ENCODE measurements at places on chromosomes 2 and 18. TPM values are rescaled to one million over a fixed set of nuclear protein-coding genes. Genes with fewer than 3 reads are reported as not detected.

The CNTNAP5 gene
- 0.30 TPM for total RNA-seq

The PNKD gene
- 43.3 TPM for total RNA-seq

The IL1F10 gene
- total RNA-seq: not detected

The IL1RL2 gene
- total RNA-seq: 0.43 TPM

The OSBPL6 gene
- total RNA-seq: 13.7 TPM

The UBXN2A gene
- 19.9 TPM for total RNA-seq

The MROH2A gene
- total RNA-seq: not detected

- no peak for DNase-seq
Measured at GRCh38 chr2:152759290-152760072, 41.1 kb downstream of the ARL6IP6 start.

DNA sequence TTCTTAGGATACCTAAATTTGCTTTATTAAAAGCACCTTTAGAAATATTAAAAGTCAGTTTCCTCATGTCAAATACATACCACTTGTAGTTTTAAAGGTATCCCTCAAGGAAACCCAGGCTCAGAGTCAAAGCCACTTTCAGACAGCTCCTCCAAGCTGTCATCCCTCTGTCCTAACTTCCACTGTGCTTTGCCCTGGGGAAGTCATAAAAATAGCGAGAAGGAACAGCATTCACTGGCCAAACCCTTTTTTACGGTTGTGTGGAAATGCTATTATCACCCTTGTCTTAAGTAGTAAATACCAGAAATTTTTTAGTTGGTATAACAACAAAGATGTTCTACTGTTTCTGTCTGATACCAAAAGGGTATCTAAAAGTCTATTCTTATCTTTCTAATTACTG lies 680.5 kb downstream of the ZEB2 start:
- DNase-seq: no peak

GRCh38 chr2:158984604-158985135 lies 16.2 kb downstream of the TANC1 start:
- DNase-seq: no peak

GRCh38 chr2:141411419-141411818 lies 719.4 kb downstream of the LRP1B start:
- no peak for DNase-seq

- no peak for DNase-seq
Measured at GRCh38 chr2:170277951-170278350, 100.0 kb downstream of the MYO3B start.

GRCh38 chr18:65869527-65869926 lies 118.7 kb downstream of the CDH7 start:
- no peak for DNase-seq

DNA sequence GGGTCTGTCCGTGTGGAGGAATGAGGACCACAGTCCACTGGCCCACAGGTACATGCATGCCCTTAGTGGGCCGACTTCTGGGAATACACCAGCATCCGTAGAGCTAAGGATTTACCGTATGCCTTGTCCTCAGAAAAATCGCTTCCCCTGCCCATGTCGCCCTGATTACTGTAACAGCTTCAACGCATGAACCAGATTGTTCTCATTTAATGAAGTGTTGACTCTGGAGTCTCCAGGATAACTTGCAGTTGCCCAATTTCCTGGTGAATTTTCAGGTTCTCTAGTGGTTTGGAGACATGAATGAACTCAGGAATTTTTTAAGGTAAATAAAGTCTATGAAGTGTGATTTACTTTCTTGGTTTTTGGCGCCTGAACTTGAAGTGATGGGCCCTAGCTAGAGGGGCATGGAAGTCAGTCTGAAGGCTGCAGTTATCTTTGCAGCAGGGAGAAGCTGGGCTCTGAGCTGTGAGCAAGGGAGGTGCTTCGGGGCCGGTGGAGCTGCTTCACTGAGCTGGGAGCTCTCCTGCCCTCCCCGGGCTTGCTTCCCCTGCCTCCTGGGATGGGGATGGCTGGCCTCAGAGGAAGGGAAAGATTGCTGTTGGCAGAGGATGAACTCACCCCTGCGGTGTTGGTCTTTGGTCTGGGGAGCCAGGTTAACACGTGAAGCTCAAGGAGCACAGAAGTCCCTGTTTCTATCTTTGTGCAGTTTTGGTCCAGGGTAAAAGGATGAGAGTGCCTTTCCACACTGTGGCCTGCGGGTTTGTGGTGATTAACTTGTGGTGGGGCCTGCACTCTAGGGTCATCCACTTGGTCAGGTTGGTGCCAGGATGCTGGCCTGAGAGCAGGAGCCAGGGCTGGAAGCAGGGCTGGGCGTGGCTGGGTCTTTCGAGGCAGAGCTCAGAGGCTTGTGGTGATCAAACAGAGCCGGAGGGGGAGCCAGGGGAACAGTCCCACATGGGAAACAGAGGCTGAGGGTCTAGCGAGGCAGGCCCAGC lies 28.1 kb downstream of the TCF7L1 start:
- DNase-seq: peak; percentile 59

DNA sequence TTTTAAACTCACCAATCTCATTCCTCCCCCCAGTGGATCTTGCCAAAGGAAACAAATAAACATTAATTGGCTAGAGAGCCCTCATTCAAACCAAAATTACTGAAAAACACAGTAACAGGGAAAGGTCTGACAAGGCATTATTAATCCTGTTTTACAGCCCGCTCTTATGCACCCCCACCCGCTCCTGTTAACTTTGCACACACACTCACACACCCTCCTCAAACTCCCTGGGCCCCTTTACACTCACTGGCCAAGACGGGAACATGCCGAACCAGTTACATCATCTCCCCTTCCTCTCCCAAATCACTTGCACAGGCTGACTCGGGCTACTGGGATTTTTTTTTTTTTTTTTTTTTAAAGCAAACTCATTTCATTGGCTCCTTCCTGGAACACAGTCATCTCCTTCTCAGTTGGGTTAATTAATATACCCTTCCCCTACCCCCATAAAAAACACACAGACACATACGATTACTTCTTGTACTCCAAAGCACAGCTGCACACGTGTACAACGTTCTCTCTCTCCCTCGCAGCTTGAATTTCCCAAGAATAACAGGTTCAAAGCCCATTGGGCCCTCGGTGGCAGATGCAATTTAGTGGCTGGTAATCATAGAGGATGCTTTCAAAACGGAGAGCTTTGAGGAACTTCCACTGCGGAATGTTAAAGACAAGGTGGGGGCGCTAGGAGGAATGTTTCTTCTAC lies 31.8 kb downstream of the KLF7 start:
- DNase-seq: peak; percentile 92

DNA sequence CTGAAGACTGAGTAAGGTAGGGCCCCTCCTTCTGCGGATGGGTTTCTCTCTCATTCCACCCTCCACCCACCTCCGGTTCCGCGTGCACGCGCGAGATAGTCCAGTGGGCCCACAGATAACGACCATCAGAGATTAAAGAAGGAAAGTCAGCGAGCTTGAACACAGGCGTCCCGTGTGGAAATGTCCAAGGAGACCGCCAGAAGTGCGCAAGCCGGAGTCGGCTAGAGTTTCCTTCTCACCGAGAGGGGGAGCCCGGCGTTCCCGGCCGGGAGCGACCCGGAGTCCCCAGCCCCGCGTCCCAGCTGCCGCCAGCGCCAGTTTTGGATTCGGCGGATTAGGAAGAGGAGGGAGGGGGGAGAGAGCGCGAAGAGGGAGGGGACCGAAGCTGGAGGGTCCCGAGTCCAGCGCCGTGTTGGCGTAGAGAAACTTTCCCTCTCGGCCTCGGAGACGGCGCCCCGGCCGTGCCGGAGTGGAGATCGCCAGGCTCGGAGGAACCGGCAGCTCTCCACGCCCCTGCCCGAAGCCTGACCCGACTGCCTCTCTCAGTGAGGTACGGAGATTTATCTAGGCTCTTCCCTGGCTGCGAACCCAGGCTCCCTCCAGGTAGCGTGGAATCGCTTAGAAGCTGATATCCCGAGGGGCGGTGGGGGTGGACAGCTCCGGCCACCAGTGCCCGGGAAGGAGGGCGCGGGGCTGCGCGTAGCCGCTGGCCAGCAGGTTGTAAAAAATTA lies at the start of gene GULP1:
Gene GULP1, plus strand, starts transcription at position 258 of the 731 bp plus-strand sequence. CDS start 185,829 bp downstream, outside the sequence.
- peak; percentile 65 for DNase-seq

DNA sequence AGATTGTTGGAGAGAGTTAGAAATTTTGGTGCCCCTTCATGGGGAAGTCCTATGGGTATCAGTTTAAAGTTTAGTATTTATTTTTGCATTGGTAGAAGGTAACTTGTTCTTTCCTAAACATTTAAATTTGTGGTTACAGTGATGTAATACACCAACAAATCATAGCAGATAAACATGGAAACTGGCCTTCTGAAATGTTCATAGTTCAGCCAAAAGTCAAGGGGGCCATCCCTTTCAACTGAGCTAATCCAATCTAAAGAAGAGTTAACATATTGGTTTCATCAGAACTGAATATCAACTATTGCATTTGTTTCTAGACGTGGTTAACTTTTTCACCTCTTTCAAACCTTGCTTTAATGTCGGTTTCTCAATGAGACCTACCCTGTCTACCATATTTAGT lies 46.3 kb downstream of the PPP1R1C start:
- no peak for DNase-seq

DNA sequence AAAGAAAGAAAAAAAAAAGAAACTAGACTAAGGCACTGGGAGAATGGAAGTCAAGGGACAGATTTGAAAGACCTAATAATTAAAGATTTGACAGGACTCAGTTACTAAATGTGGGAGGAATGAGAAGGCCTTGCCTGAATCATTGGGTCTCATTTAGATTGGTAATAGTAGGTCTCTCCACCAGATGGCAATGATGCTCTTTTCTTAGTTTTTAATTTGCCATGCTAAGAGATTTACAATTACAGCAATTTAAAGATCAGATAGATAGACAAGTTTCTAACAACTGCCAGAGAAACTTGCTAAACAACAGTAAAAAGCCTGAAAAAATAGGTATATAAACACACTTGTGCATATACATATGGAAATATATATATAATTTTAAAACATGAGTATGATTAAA lies 153.0 kb downstream of the TMEM247 start:
- no peak for DNase-seq

- DNase-seq: no peak
Measured at GRCh38 chr18:53553030-53553429, 671.4 kb downstream of the MBD2 start.

Measured in astrocyte (in vitro differentiated cells and primary cell).